ENCODE measurements at places on chromosomes 13 and 19. TPM values are rescaled to one million over a fixed set of nuclear protein-coding genes. Genes with fewer than 3 reads are reported as not detected.

Gene CEACAM20
- total RNA-seq: not detected

GRCh38 chr13:21427741-21428140 lies 31.4 kb downstream of the ZDHHC20 start:
- DNase-seq: no peak

DNA sequence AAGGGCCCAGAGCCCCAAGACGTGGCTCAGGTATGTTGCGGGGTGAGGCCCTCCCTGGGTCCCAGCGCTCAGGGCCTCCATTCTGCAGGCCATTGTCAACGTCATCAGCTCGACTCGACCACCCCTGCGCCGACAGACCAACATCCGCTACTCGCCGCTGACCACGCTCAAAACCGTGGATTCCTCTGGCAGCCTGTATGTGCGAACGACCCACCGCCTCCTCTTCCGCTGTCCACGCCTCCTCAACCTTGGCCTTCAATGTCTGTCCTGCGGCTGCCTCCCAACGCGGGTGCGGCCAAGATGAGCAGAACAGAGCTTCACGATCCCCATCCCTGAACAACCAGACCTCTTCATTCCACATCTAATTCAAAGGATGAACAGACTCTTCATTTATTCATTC lies 8.2 kb downstream of the RDH8 start:
- no peak for DNase-seq

Gene CYP2F1
- under 0.01 TPM for total RNA-seq

Gene CYP2A6
- not detected for total RNA-seq

GRCh38 chr19:12665281-12665573 lies 1.3 kb downstream of the MAN2B1 start:
- DNase-seq: peak; percentile 87

GRCh38 chr13:27977476-27978300 lies 8.6 kb upstream of the CDX2 start:
- DNase-seq: no peak

DNA sequence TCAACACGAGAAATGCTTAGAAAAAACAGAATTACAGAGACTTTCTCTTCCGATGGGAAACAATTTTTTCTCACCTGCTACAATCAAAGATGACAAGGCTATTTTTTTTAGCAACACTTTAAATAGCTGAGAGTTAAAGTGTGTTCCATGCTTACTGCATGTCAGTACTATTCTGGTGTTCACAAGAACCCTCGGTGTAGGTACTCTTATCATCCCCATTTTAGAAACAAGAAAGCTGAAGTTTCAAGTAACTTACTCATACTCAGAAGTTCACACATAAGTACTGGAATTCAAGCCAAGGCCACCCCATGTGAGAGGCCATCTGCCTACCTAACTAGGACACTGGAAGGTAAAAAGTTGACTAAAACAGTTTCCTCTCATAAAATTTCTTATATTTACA lies 9.0 kb upstream of the TNFRSF19 start:
- DNase-seq: no peak

GRCh38 chr13:43872181-43872580 lies 7.4 kb downstream of the CCDC122 start:
- no peak for DNase-seq

Gene ZNF560
- total RNA-seq: not detected

GRCh38 chr13:30312904-30313303 lies 5.6 kb upstream of the KATNAL1 start:
- no peak for DNase-seq

Gene OSCAR
- 0.54 TPM for total RNA-seq

- DNase-seq: no peak
These were observed 11.0 kb downstream of the SIGLEC11 start for GRCh38 chr19:49949742-49950589.
